ENCODE measurements at places on chromosomes 3 and 15. TPM values are rescaled to one million over a fixed set of nuclear protein-coding genes. Genes with fewer than 3 reads are reported as not detected.
A peak's percentile ranks its signal among the peaks of the same experiment; 100 is the strongest.

DNA sequence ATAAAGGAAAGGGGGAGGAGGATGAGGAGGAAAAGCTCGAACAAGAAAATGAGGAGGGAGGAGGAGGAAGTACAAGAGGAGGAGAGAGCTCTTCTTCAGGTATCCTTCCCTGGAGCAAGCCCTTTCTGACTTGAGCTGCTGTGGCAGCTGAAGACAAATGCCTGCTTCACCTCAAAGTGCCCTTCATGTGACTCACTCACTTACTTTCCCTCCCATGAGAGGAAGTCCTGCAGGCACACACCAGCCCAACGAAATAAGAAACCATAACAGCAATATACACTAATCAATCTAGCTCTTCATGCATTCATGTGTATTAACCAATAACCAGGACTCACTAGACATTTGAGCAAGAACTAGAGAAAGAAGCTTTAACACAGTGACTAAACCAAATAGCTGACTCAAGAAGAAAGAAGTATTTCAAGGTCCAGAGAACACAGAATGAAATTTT lies 251.9 kb downstream of the IGSF11 start:
- DNase-seq: no peak

DNA sequence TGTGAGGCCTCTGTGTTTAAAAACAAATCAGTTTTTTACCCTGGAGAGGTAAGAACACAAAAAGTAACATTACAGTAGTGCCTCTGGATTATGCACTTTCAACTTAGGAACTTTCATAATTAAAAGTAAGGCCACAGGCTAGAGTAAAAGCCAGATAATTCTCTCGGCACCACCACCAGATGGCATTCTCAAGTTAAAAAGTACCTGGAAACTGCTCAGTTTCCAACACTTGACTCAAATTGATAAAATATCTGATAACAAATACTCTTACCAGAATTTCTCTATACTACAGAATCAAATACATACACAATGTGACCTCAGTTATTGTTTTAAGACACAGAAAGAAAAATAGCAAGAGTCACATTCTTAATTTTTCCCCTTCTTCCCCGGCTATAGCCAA lies 19.9 kb downstream of the SPICE1 start:
- peak; percentile 61 for DNase-seq

- DNase-seq: no peak
Measured at GRCh38 chr3:127835993-127836882, 13.9 kb upstream of the MGLL start.

Gene TM4SF1
- total RNA-seq: 559 TPM

- DNase-seq: no peak
Measured at GRCh38 chr3:104367000-104367399, 999.7 kb upstream of the ALCAM start.

Gene CLDN16
- total RNA-seq: not detected

- no peak for DNase-seq
Measured at GRCh38 chr15:77312523-77312922, 107.4 kb downstream of the PEAK1 start.

Gene SAXO2
- total RNA-seq: 0.67 TPM

DNA sequence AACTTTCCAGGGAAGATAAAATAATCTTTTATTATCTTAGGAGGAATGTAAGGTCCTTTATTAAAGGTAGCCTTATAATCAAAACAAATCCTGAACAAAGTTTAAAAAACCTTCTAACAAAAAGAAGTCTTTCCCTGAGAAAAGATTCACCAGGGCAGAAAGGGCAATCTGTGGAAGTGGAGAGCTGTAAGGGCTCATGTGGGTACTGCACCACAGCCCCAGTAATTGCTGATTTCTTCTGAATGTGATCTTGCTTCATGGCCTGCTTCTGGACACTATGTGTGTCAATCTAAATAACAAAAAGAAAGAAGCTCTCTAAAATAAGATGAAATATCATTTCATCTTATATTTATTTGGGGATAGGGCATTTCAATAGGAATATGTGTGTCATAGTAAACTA lies 1501.6 kb downstream of the OTOL1 start:
- DNase-seq: no peak

GRCh38 chr15:34739346-34739745 lies 15.5 kb downstream of the GJD2 start:
- no peak for DNase-seq

DNA sequence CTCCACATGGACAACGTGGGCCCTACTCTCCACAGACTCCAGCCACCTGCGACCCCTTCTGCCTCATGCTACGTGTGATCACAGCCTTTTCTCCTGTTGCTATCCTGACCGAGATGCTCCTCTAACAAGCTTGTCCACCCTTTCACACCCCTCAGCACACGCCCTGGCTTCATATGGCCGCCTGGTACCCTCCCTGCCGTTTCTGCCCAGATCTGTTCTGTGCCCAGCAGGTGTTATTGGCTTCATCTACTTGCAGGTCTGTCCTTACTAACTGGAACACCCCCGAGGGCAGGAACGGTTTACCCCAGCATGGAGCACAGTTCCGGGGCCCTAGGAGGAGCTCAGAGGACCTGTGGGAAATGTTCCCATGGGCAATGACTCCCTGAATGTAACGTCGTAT lies 9.9 kb downstream of the CHAC1 start:
- DNase-seq: no peak

Gene TLR9
- total RNA-seq: not detected

GRCh38 chr3:21328711-21329390 lies 422.2 kb downstream of the ZNF385D start:
- DNase-seq: no peak

Gene KBTBD12
- not detected for total RNA-seq

Gene FSTL1
- total RNA-seq: 562 TPM

GRCh38 chr15:63869371-63870042 lies 35.8 kb upstream of the HERC1 start:
- DNase-seq: no peak

DNA sequence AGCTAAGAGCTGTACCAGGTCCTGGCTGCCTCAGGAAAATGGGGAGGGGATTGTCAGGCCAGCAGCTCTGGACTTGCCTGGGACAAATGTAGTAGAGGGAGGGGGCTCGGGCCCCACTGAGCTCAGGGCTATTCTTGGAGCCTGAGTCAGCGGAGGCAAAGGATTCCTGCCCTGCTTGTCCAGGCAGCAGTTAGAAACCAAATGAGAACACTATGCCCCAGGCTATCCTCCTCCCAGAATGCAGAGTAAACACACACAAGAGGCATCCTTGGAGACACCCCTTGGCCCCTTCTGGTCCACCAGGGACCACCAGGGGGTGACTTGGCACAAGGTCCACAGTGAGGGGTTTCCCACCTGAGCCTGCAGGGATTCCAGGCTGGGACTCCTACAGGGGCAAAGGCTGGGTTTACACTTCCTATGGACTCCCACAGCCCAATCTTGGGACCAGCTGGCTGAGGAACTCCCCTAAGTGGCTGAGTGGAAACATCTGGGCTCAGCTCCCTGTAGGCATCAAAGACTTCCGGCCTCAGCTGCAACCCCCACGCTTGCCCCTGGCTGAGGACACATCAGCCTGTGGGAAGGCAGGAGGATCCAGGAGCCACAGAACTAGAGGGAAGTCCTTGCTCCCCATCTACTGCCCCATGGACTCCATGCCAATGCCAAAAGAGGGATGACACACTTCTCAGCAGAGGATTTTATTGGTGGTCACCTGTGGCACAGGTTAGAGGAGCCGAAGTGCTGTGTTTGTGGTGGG lies 3.4 kb upstream of the COL7A1 start:
- DNase-seq: no peak

Gene GABRR3
- not detected for total RNA-seq

DNA sequence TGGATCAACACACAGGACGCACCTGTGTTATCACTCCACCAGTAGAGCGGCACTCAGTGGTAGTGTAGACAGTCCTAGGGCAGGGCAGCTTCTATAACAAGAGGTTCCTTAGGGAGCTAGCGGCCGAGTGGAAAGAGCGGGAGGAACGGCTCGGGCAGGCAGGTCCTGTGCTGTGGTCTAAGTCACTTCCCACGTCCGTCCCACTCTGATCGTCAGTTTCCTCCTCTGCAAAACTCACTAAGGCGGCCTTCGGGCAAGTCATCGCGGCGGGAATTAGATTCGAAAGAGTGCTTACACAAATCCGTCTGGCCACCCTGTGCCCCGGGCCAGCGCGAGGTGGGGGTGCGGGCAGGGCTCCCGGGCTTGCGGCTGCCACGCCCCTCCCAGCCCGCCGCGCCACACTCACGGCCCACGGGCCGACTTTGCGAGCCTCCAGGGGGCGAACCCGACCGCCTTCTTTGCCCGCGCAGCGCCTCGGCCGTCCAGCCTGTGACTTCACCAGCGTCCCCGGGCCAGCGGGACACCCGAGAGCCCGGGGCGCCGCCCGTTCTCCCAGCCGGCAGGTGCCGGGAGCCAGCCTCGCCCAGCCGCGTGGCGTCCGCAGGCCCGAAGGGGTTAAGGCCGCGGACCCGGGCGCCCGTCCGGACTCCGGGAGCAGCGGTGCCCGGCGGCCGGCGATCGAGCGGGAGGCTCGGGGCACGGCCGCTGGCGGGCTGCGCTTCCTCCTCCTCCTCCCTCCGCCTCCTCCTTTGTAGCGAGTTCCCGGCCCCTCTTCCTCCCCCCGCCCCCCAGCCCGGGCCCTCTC lies 416 bp upstream of the CORO2B start:
- peak; percentile 66 for DNase-seq

Gene NANOGP8
- not detected for total RNA-seq

Gene SV2B
- total RNA-seq: not detected

Gene RARB
- 19.3 TPM for total RNA-seq

GRCh38 chr3:72745146-72745999 lies 102.9 kb downstream of the SHQ1 start:
- DNase-seq: no peak

DNA sequence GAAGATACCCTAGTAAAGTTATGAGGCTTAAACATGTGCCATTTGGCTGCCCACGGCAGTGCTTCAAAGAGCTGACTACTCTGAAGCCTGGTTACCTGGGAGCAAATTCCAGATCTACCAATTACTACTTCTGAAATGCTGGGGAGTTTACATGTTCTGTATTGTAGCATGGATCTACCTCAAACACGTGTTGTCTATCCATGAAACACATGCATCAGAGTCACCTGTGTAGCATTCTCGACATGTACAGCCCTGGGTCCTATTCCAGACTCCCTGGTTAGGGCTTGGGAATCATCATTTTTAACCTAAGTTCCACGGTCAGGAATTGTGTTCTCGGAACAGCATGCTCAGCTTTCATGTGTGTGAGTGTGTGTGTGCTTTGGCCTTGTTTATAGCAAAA lies 599.3 kb upstream of the MDFIC2 start:
- no peak for DNase-seq

- peak; percentile 91 for DNase-seq
Measured at GRCh38 chr3:177358091-177358976, 161.1 kb upstream of the TBL1XR1 start.

DNA sequence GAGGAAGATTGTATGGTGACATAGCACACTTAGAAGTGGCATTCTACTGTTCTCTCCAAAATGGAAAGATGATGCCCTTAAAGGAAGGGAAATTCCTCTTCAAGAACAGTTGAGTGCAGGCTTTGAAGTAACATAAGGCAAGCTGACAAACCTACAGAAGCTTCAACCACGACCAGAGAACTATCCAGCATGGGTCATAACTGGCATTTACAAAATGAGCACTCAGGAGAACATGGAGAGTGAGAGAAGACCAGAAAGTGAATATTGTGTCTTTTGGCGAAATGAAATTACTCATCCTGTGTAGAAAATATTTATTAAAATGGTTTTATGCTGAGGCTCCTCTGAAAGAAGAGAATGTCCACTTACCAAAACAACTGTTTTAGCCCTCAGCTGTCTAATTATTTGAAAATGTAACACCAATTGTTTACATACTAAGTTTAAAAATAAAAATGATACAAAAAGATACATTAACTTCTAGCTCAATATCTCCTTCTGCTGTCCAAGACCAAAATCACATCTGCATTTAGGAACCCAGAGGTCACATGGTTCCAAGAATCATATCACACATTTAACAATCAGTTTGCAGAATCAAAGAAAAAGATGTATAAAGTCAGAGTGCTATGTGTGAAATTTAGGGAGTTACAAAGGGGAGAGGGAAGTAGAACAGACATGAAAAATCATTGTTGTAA lies 216.9 kb downstream of the ATP8B4 start:
- no peak for DNase-seq

Gene MELTF
- 2.3 TPM for total RNA-seq

Gene SHC4
- not detected for total RNA-seq

Gene SENP5
- total RNA-seq: 33.5 TPM

- DNase-seq: no peak
Measured at GRCh38 chr3:11415099-11415498, 142.9 kb downstream of the ATG7 start.

Gene DNAH12
- total RNA-seq: 0.20 TPM

- peak; percentile 16 for DNase-seq
Measured at GRCh38 chr3:174955513-174956016, 96.4 kb downstream of the NAALADL2 start.

GRCh38 chr3:141152801-141153678 lies 78.6 kb upstream of the PXYLP1 start:
- no peak for DNase-seq

DNA sequence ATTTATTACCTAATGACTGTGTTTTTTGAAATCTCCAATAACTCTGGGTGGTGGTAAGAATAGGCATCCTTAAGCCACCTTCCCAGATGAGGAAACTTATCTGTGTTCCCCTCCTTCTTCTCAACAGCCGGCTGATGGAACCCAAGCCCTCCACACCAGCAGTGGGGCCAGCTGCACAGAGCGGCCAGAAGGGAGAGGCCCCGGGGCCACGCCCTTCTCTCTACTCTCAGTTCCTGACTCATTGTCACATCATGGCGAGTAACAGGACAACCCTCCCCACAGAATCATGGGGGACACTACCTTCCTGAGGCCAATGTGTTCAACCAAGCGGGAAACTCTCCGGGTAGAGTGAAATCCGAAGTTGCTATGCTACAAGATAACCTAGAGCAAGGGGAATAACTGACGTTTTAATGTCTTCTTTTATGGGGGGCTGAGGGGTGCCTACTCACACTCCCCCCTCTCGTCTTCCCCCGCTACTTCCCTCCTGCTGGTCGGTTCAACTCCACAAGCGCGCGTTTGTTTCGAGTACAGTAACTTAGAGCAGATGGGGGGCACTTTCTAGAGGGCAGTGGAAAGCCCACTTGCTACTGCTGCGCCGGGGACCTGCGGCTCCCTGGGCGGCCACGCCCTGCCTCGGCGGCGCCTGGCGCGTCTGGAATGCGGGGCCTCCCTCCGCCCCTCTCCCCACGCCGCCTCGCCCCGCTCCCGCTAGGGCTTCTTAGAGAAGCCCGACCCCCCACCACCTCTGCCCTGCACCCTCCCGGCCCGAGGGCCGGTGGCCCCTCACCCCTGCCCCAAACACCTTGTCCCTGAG lies 621 bp downstream of the ANXA2 start:
- no peak for DNase-seq

GRCh38 chr3:12194669-12195161 lies 36.0 kb upstream of the TIMP4 start:
- DNase-seq: no peak

Gene RGMA
- not detected for total RNA-seq

- DNase-seq: no peak
Measured at GRCh38 chr3:171497468-171497867, 37.3 kb upstream of the TNIK start.

GRCh38 chr15:57118013-57118799 lies 199.8 kb downstream of the TCF12 start:
- DNase-seq: peak; percentile 81

Data from endothelial cell of umbilical vein (primary cell).